ENCODE measurements at places on chromosomes 16 and 17. TPM values are rescaled to one million over a fixed set of nuclear protein-coding genes. Genes with fewer than 3 reads are reported as not detected.

- DNase-seq = no peak
Observed at GRCh38 chr17:51371732-51372151, 111.4 kb downstream of the UTP18 start.

Gene SYNGR3
- total RNA-seq = 0.64 TPM

DNA sequence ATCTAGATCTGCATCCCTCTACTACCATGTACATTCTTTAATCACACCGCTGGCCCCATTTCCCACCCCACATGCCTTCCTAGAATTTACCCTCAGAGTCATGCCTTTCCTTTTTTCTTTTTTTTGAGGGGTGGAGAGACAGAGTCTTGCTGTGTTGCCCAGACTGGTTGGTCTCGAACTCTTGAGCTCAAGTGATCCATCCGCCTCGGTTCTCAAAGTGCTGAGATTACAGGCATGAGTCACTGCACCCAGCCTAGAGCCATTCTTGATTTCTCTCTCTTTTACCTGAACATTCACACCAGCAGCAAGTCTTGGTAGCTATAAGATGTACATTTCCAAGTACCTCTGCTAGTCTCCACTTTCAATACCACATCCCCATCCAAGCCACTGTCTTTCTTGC lies 2.1 kb downstream of the PAGR1 start:
- DNase-seq = no peak

DNA sequence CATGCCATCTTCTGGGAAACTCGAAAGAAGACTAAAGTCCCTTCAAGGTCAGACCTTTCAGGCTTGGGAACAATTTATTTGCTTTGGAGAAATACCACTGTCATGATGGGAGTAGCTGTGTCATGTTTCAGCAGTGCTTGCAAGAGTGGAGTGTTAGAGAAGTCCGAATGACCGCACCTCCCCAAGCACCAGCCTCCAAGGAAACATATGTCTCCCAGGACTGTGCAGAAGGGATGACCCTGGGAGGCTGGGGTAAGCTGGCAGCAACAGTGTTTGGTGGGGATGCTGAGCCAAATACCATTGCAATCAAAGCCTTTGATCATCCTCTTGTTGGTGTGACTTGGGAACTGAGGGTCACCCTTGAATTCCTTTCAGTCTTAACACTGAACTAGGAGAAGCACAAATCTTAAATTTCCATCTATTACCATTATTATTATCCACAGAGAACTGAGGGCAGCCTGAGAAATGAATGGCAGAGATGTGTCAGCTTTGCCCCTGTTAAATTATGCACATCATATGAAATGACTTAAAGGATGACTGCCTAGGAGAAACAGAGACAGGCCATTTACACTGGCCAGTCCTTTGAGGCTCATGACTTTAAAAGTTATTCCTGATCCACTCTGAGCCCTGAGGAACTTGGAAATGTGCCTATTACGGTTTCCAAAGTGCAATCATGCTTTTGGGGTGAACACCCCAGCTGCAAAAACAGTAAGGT lies 244.9 kb downstream of the CA10 start:
- no peak for DNase-seq

Gene KRTAP4-1
- not detected for total RNA-seq

Gene CBX2
- total RNA-seq = 2.2 TPM

GRCh38 chr17:68460715-68461114 lies 3.4 kb upstream of the WIPI1 start:
- no peak for DNase-seq

GRCh38 chr17:19364699-19365498 lies 2.4 kb upstream of the B9D1 start:
- no peak for DNase-seq

Gene ALOX12
- total RNA-seq = not detected

Gene ZNF319
- 7.2 TPM for total RNA-seq

- no peak for DNase-seq
Observed at GRCh38 chr16:81647527-81647926, 131.6 kb upstream of the PLCG2 start.

- no peak for DNase-seq
Observed at GRCh38 chr17:32693194-32693897, 183.6 kb downstream of the MYO1D start.

DNA sequence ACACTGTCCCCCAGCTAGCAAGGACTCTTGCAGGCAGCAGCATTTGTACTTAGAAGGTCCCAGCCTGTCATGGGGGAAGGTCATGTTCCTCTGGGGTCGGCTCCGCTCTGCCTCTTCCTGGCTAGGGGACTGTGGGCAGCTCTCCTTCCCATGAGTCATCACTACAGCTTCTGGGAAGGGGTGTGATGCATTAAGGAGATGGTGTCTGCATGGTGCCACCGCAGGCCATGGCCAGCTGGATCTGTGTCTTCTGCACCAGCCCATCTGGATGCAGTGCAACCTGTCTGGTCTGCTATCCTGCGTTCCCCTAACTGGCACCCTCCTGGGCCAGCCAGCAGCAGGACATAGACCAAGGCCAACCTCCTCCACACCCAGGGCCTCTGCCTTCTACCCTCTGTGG lies 6.3 kb downstream of the STARD3 start:
- DNase-seq = no peak

DNA sequence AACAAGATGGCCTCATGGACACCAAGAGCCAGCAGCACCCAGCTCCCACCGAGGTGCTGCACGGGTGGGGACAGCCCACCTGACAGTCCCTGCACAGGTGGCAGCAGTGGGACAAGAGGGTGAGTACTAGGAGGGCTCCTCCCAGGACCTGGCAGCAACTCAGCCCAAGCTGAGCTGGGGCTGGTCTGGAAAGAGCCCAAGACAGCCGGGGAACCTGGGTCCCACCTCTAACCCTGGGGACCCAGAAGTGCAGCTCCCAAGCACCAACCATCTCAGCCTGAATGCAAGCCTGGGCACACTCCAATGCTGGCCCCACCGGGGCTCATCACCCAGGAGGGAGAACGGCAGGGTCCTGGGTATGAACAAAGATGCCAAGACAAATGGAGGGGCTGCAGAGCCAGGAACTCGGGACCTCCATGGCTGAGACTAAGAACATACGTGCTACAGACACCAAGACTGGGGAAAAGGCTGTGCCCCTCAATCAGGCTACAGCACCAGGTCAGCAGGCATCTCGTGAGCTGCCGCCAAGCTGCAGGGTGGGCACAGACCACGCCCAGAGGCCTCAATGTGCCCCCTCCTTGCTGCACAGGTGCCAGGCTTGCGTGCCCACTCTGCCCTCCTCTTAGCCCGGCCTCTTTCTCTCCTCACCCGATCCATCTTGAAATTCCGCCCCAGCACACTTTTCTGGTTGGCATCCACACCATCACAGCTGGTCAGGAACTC lies 37.5 kb upstream of the GSG1L start:
- no peak for DNase-seq

Gene CNGB1
- total RNA-seq = not detected

DNA sequence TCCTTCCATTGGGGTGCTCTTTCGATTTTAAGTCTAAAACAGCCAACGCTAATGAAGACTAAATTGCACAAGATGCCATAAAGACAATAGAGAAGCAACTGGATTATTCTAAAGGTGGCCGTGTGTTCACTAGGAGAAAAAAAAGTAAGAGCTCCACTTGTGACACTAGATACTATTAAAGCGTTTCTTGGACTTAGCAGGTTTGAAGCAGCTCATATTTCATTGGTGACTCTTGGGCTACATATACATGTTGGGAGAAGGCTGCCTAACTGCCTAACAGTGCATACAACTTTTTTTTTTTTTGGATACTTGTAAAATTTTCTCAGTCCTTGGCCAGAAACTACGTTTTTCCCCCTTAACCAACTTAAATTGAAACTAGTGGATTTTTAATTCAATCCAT lies 111.8 kb upstream of the NOG start:
- no peak for DNase-seq

DNA sequence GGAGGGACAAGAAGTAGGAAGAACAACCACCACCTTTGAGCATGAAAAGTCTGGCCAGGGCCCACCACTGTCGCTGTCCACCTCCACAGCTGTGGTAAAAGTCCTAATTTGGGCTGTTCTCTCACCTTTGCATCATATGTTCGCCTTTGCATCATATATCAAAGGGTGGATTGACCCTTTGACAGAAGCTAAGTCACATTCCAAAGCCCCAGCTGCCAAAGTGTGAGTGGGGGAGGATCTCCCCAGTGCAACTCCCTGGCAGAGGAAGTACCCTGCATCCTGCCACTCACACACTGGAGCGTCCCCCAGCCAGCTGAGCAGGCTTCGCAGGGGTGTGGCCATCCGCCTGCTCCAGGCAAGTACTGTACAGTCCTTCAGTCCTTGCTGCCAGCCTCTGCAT lies 12.7 kb upstream of the SPECC1 start:
- no peak for DNase-seq

Gene DLX3
- total RNA-seq = 0.98 TPM

- DNase-seq = no peak
Observed at GRCh38 chr16:68332411-68333121, 21.7 kb downstream of the PRMT7 start.

Gene GCSH
- total RNA-seq = 21.0 TPM

Gene TNFRSF17
- not detected for total RNA-seq

DNA sequence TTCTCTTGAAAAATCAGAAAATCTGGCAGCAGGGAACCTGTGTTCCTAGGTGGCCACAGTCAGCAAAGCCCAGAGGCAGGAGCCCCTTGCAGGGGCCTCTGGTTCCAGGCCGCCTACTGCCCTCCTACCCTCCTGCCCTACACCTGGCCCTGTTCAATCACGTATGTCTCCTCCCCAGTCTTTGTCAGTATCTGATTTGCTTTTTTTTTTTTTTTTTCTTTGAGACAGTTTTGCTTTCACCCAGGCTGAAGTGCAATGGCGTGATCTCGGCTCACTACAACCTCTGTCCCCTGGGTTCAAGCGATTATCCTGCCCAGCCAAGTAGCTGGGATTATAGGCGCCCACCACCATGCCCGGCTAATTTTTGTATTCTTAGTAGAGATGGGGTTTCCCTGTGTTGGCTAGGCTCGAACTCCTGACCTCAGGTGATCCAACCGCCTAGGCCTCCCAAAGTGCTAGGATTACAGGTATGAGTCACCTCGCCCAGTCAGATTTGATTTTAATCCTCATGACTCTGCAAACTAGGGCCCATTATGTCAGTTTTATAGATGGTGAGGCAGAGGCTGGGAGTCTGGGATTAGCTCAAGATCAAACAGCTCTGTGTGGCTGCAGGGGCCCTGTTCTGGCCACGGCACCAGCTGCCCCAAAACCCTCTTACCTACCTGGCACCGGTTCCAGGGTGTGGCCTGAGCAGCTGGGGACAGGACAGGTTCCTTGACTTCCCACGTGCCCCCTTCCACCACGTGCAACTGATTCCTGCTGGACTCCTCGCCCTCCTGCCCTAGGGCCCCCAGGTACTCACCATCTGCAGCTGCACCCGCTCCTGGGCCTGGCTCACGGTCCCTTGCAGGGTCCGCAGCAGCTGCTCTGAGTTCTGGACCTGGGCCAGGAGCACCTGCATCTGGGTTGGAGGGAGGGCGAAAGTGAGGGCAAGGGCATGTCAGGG lies 14.7 kb downstream of the RABEP2 start:
- DNase-seq = no peak

DNA sequence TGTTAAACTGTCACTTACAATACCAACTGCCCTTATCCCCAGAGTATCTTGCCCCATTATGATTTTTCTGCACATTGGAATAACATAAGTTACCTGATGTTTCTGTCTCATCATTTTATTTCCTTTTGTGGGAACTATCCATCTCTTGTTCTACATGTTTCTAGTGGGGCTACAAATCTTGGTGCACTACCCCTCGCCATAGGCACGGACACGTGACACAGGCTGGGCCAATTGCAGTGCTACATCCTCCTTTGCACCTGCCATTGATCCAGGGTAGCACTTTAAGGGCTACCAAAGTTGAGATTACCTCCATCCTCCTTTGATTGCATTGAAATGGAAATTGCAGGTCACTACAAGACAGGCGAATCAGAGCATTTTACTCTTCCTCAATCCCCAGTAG lies 14.2 kb upstream of the SYT17 start:
- DNase-seq = no peak

Gene LRRC75A
- 1.5 TPM for total RNA-seq

DNA sequence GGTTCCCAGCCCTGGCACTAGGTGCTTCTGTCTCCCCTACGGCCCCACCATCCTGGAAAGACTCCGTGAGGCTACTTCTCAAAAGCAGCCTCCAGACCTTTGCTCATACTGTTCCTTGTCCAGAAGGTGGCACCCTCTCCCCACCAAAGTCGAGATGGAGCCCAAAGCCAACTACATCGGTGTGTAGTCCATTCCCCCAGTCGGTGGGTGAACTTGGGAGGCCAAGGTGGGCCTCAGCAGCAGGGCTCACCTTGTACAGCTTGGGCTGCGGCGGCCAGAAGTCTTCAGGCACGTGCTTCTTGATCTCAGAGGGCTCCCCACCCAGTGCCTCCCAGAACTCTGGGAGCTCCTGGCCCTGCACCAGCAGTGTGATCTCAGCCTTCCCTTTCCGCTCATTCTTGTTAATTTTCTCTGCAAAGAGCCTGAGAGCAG lies 10.2 kb downstream of the FLII start:
- DNase-seq = no peak

GRCh38 chr17:17548044-17548443 lies 43.5 kb downstream of the PEMT start:
- no peak for DNase-seq

Gene DBNDD1
- total RNA-seq = 3.7 TPM

Gene ATP1B2
- total RNA-seq = 0.98 TPM

Gene PRRT2
- 2.9 TPM for total RNA-seq

- peak; percentile 44 for DNase-seq
Observed at GRCh38 chr16:85812031-85812807, 12.7 kb downstream of the COX4I1 start.

GRCh38 chr17:17066021-17066420 lies 23.8 kb downstream of the MPRIP start:
- DNase-seq = no peak

DNA sequence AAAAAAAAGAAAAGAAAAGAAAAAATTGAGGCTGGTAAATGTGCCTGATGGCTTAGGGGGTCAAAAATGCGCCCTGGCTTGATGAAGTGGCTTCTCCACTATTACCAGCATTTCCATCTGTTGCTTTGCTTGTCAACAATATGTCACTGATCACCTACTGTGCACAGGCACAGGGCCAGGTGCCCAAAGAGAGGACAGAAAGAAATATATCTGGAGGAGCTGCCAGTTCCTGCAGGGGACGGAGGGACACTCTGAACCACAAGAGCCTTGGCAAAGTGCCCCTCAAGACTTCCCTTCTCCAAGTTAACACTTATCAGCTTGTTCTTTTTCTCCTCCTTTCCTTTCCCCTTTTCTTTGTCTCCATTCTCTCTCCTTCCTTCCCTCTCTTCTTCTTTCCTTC lies 34.7 kb downstream of the GINS3 start:
- DNase-seq = no peak

DNA sequence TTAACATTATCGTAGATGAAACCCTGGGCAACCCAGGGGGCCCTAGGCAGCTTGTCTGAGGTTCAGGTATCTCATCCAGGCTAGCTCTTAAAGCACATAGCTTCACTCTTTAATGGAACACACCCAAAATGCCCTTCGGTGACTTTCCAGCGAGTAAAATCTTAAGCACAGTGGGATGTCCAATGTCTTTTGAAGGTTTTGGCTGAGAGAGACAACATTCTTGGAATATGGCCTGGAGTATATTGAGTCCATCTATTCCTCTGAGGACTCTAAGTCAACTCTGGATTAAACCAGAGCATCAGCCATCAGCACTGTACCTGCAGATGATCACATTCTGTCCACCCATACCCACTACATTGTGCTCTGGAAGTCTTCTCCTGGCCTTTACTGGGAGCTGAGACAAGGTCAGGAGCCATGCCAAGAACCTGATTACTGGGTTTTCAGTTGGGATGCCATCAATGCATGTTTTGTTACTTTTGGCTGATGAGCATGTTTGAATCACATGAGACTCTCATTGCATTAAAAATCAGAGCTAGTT lies 63.4 kb upstream of the CDH11 start:
- no peak for DNase-seq
